T-cell (primary cell): ENCODE measurements at places on chromosomes 1 and 21.
A peak's percentile ranks its signal among the peaks of the same experiment; 100 is the strongest.

- DNase-seq = no peak
These were observed 39.8 kb downstream of the TGFBR3 start for GRCh38 chr1:91846007-91846638.

- no peak for DNase-seq
These were observed 7.8 kb upstream of the H3-3A start for GRCh38 chr1:226054519-226055327.

DNA sequence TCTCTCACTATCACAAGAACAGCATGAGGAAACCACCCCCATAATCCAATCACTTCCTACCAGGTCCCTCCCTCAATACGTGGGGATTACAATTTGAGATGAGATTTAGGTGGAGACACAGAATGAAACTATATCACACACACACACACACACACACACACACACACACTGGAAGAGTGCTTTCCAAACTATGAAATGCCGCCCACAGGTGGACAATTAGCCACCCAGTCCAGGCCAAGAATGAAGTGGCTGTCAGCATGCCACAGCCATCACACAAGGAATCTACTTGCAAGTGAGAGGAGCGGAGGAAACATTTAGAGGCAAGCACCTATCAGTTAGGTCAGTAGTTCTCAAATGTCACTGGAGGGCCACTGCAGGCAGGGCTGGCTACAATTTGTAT, 105.4 kb upstream of the HOOK1 start:
- no peak for DNase-seq

DNA sequence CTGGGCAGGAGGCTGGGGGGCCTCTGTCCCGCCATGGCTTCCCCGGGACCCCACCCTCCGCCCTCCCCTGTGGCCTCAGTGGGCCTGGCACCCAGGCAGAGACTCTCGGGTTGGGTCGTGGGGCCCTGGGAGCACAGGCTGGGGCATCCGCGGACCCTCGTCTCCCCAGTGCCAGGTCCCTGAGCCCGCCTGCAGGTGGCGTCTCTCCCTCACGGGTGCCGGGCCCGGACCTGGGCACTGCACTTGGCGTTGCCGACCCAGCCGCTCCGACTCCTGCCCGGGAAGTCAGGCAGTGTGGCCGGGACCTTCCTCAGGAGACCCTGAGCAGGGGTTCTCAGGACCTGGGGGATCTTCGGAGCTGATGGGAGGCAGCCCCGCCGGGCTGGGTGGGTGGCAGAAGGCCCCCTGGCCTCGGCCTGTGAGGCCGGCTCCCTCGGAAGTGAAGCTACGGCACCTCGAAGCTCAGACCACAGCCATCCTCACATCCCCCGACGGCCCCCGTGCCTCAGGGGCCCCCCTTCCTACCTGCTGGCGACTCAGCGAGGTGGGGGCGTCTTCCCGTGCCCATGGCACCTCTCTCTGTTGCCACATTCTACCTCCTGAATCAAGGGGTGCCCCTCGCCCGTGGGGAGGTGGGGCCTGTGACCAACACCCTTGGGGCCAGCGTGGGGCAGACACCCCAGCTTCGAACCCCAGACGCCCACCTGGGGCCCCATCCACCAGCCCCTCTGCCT, 6.4 kb upstream of the C1orf159 start:
- DNase-seq = peak; percentile 82

DNA sequence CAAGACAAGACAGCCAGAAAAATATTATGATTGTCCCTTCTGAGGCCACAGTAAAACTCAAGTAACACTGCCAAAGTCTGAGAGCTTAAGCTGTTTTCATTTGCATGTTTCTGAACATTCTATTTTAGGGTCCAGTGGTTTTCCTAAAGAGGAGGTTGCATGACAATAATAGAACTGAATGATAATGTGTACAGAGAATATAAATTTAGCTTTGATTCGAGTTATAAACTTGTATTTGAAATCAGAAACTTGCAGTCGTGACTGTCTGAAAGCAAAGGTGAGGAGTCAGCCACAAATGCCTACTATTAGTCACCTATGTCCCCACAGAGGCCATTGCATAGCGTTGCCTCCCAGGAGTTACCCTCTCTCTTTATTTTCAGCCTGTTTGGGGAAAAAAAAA, 363.1 kb upstream of the ADGRL2 start:
- no peak for DNase-seq

DNA sequence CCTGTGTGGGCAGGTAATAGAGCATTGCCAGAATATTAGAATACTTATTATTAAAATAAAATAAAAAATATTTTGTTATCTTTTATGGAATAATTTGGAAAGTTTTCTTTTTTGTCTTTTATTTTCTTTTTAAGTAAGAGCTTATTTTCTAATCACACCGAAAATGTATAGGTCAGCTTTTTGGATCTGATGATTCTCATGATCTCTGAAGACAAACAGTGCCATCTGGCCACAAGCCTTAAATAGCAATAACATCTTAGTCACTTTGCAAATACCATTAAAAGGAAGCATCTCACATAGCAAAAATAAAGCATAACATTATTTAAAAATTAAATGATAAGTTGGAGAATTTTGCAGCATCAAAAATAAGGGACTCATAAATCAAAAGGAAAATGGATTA, 213.8 kb downstream of the PLA2G4A start:
- DNase-seq = no peak

DNA sequence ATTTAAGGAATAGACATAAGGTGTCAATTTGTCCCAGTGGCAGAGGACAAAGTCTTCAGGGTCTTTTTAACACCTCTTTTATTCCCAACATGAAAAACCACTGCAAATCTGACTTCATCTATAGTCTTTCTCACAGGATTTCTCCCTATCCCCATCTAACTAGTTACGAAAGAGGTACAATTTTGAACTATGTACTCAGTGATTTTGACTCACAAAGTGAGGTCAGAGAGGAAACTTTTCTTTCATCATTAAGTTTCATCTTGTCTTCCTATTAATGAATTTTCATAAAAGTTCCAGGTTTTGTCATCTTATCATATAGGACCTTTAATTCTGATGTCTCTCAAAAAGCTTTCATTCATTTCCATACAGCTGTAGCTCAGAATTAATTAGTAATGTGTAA, 63.3 kb downstream of the ASH1L start:
- DNase-seq = no peak

GRCh38 chr1:10943991-10944730, 68.3 kb upstream of the TARDBP start:
- no peak for DNase-seq

DNA sequence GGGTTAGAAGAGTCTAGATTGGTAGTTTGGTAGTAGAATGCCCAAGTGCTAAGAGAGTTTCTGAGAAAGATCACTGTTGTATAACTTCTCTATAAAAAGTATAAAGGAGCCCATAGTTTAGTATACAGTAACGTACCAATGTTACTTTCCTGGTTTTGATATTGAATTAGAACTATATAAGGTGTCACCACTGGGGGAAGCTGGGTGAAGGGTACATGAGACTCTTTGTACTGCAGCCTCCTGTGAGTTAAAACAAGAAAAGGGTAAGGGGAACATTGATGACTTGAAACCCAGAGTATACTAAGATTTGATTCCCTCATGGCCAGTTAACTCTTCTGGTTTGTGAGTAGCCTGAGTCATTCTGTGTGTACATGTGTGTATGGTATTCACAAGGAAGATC, 129.8 kb downstream of the RPS6KC1 start:
- no peak for DNase-seq

GRCh38 chr1:172630056-172630818, 28.7 kb upstream of the FASLG start:
- DNase-seq = no peak

DNA sequence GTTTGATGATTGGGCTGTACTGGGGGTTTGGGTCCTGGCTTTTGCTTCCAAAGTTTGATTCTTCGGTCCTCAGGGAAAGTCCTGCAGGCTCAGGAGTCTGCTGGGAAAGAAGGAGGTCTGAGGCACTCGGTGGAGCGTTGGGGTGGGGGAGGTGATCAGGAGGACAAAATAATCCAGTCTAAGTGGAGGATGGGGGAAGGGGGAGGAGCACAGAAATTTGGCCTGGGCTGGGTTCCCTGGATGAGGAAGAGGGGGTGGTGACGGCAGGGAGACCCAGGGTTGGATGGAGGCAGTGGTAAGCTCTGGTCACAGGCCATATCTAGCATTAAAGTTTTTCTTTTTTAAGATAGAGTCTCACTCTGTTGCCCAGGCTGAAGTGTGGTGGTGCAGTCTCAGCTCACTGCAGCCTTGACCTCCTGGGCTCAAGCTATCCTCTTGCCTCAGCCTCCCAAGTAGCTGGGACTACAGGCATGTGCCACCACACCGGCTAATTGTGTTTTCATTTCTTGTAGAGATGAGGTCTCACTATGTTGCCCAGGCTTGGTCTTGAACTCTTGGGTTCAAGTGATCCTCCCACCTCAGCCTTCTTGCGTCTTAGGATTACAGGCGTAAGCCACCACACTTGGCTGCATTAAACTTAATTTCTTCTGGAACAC, 6.8 kb downstream of the SH2D2A start:
- DNase-seq = no peak

GRCh38 chr1:88079036-88079435, 605.0 kb upstream of the PKN2 start:
- DNase-seq = no peak

- DNase-seq = no peak
These were observed 140.0 kb downstream of the SLC45A1 start for GRCh38 chr1:8457760-8458381.

DNA sequence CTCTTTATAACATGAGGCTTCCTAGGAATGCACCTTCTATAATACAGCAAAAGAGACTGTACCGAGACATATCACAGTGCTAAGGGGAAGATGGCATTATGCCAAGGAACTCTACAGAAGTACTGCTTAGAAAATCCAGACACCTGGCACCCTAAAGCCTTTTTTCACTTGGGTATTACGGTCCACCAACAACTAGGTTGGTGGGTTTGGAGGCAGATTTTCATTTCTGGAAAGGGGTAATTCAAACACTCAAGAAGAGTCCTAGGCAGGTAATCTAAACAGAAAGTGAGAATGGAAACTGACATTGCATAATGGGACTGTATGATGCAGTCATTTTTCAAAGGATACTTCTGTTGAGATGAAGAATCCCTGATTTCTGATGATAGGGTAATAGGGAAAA, 19.6 kb downstream of the SCMH1 start:
- DNase-seq = no peak

- DNase-seq = no peak
These were observed 1.8 kb downstream of the SMYD2 start for GRCh38 chr1:214282630-214283242.

GRCh38 chr1:7705048-7705907, 65.8 kb upstream of the VAMP3 start:
- DNase-seq = peak; percentile 27

DNA sequence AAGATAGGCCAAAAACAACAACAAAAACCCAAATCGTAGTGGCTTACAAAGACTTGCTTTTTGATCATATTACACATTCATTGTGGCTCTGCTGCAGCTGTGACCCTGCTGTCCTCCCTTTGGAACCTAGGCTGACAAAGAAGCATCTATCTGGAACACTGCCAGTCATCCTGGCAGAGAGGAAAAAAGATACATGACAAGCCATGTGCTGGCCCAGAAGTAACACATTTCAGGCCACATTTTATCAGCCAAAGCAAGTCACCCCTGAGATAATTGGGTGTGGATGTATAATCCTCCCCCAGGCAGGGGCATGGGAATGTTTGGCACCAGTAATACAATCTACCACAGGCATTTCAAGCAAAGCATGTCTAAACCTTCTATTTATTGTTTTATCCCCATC, 37.2 kb upstream of the AGO1 start:
- no peak for DNase-seq

DNA sequence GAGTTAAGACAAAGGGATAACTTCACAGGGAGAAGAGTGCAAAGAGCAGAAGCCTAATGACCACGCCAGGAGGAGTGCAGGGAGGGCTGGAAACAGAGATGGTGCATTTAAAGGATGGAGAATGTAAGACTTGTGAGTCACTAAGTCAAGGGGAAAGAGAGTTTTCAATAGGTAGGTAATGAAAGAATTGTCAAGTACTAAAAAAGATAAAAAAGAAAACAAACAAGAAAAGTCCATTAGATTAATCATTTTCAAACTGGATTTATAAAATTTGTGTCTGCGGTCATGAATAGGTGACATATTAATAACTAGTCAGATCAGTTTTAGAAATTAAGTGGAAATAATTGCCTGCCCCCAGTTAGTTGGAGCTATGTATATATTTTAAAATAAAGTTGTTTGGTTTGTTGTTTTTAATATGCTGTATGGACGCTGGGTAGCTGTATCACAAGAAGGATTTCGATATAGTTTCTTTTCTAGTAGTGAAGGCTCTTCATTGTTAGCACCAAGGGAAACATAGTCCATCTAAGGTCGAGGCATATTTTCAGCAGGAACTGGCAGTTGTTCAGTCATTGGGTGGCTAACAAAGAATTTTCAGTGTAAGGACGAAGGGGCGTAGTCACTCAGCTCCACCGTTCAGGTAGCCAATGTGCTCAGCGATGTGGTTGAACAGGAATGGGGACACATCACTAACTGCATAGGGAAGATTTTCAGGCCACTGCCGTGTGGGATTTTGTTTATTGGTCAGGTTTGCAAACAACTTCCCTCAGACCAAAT, 203.0 kb downstream of the TGFB2 start:
- no peak for DNase-seq

DNA sequence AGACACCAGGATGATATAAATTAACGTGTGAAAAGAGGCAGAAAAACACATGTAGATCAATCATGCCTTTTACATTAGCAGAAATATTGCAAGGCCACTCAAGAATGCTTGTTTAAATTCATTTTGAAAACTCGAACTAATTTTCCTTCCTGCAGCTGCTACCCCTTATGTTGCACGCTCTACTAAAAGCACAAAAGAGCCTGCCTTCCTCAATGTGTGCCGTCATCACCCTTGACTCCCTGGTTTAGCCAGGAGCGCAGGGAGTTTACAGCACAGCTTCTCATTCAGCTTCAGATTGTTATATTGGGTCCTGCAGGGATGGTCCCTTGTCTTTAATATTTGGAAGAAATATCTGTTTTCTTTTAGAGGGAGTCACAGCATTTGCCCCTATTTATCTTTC, 10.1 kb upstream of the ST6GALNAC5 start:
- DNase-seq = no peak

DNA sequence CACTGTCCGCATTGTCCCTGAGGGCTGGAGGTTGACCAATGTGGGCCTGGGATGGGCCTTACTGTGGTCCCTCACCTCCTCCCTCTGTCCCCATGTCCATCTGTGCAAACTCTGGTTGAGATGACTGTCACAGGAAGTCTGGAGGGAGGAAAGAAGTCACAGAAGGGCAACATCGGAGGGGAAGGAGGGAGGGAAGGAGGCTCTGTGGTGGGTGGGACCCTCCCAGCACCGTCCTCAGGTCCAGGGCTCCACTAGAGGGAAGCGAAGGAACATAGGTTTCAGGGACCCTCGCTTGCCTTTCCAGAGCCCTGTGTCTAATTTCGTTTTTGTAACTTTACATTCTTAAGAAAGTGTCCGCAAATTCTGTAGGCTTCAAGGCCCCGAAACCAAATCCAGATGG, 111.3 kb upstream of the SLC44A3 start:
- no peak for DNase-seq

DNA sequence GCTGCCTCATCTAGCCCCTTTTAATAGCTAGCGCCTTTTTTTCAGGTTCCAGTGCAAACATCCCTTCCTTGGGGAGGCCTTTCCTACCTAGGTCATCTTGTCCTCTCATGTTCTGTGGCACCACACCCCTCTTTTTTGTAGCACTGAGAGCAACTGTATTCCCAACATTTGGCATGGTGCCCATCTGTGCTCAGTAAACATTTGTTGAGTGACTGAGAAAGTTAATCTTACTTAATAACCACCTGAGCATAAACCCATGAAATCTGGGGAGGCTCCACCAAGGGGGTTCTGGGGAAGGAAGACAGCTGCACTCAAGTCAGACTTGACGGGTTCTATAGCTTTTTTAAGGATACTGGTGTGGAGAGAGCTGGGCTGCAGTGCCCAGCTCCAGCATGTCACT, 90.0 kb downstream of the NOS1AP start:
- DNase-seq = no peak
